ENCODE measurements at places on chromosomes 16 and 17.

DNA sequence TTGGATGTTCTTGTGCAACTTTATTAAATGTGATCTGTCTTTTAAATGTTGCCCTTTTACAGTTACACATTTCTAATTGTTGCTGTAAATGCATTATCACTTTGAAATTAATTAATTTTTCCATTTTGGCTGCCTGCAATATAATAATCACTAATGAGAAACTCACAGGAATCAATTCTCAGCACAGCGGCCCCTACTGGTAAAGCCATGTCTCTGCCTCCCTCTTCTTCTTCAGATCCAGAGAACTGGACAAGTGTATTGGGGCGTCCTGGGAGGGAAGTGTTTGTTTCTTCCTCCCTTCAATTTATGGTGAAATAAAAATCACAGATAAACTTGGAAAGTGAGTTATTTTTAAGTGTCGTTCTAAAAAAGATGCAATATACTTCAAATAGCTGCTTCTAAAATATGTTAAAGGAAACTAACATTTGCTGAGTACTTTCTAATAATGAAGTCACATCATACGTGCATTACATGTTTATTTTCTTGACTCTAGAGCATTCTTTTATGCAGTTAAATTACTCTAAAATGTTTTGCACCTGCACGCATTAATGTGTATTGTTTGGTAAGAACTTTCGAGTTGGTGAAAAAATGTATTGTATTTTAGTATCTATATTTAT, 338.0 kb downstream of the WWOX start:
- H3K27me3 ChIP-seq = no peaks in the 10 kb centered on the region
- no peak overlapping the region for H3K4me3 ChIP-seq
- H3K36me3 ChIP-seq = no peaks in the 10 kb centered on the region
- DNase-seq = no peak
- H3K27ac ChIP-seq = no peak overlapping the region

DNA sequence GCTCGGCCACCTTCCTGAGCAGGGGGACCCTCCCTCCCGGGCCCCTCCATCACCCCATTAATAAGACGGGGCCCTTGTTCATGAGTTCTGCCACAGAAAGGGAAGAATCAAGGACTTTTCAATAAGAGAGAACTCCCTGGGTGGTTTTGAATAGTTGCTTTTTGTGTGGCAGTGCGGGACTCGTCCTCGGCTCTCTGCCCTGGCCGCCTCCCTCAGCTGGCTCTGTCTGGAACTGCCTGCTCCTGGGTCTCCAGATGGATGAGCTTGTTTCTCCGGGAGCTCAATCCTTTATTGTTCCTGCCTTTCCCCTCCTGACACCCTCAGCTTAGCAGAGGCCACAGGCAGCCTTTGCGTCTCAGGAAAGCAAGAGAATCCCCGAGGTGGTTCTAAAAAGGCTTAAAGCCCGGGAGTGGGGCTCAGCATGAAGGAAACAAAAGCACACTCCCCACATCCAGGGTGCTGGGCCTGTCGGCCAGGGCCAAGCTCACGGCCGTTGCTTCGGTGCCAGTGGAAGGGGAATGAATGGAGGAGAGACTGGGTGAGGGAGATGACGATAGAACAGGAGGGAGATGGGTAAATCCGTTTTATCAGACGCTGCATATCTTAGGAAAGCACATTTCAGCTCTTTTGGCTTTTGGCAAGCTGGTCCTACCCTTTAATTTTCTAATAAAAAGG, 60.2 kb downstream of the RAI1 start:
- peak overlapping the region; percentile 77 for H3K27ac ChIP-seq

GRCh38 chr17:5555254-5555653, 29.1 kb downstream of the NLRP1 start:
- H3K4me3 ChIP-seq = no peak overlapping the region
- no peaks in the 10 kb centered on the region for H3K27me3 ChIP-seq
- H3K36me3 ChIP-seq = peaks cover 73% of the 10 kb centered on the region
- no peaks in the 10 kb centered on the region for H3K4me1 ChIP-seq

DNA sequence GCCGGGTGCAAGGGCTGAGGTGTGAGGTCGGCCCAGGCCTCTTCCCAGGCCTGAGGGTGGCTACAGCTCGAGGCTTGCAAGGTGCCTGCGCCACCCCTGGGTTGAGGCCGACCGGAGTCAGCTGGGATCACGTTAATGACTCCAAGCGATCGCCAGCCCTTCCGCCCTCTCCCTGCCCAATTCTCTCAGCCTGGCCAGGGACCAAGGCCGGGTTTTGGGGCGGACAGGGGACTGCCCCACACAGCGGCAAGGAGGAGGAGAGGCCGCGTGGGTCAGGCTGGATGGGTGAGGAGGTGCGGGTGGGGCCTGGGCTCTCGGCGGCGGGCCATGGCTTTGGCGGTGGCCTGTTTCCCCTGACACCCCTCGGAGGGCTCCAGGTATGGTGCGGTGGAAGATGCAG, 3.2 kb upstream of the WDR24 start:
- H3K27me3 ChIP-seq = no peaks in the 10 kb centered on the region
- H3K36me3 ChIP-seq = no peaks in the 10 kb centered on the region
- H3K27ac ChIP-seq = no peak overlapping the region
- no peak for DNase-seq

- no peaks in the 10 kb centered on the region for H3K36me3 ChIP-seq
- no peaks in the 10 kb centered on the region for H3K4me1 ChIP-seq
- no peak for DNase-seq
- H3K4me3 ChIP-seq = no peak overlapping the region
- H3K27ac ChIP-seq = no peak overlapping the region
Observed at GRCh38 chr16:86519649-86520316, 9.5 kb downstream of the FOXF1 start.

DNA sequence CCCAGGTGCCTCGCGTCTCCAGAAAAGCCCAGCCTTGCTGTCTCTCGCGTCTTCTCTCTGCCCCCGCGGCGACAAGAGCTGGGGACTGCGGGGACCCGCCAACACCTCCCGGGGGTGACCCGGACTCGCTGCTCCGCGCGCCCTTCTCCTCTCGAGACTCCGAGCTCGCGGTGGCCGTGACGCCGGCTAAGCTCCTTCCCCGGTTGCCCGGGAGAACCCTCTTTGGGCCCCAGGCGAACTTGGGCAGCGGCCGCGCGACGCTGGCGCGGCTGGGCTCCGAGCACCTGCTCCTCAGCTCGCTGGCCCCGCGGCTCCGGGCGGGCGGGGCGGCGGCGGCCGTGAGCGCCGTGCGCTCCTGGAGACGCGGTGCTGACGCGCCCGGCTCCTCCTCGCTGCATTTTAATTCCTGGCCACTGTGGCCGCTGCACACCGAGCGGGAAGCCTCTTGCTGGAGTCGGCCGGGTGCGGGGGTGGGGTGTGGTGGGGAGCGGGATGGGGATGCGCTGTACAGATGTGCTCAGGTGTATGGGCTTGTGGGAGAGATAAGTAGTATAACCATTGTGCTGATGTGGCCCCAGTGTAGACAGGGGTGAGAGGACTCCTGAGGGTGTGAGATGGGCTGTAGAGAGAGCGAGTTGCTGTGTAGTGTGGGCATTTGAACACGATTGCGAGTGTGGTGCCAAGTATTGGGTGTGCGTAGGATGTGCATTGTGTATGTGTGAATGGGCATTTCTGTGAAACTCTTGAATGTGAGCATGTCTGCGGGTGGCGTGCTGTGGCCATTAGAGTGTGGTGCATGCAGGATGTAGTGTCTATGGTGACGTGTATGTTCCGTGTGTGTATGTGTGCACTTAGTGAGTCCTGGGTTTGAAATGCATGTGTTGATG, at the start of gene ASIC2:
TSS of gene ASIC2 (minus strand) at position 315 of the 887 bp plus-strand sequence.
- peak; percentile 67 for DNase-seq
- peak within 1 kb of the TSS; percentile 41 for H3K4me3 ChIP-seq
- no peak within 1 kb of the TSS for H3K27ac ChIP-seq
- no peaks in the 10 kb centered on the region for H3K4me1 ChIP-seq
- no peaks in the 10 kb centered on the region for H3K36me3 ChIP-seq

DNA sequence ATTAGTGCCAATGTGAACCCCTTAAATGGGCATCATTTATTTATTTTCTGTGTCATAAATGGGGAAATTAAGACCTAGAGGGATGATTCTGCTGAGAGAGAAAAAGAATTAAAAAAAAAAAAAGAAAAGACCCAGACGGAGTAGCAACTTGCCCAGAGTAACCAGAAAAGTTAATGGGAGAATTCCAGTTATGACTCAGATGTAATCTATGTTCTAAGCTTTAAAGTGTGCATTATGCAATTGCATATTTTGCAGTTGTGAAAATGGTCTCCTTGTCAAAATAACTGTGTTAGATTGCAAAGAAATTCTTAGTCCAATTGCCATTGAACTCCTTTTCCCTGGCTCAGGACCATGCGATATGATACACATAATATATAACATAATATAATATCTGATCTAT, 38.6 kb upstream of the TBX2 start:
- no peaks in the 10 kb centered on the region for H3K36me3 ChIP-seq
- peak overlapping the region; percentile 53 for H3K27ac ChIP-seq
- H3K4me1 ChIP-seq = peaks cover 27% of the 10 kb centered on the region

GRCh38 chr16:1723450-1724147, 17.6 kb downstream of the MAPK8IP3 start:
- no peak overlapping the region for H3K4me3 ChIP-seq
- peaks cover 17% of the 10 kb centered on the region for H3K4me1 ChIP-seq
- no peak overlapping the region for H3K27ac ChIP-seq
- H3K27me3 ChIP-seq = no peaks in the 10 kb centered on the region

- no peaks in the 10 kb centered on the region for H3K4me1 ChIP-seq
- no peaks in the 10 kb centered on the region for H3K27me3 ChIP-seq
Observed at GRCh38 chr16:83238949-83239691, 568.7 kb upstream of the HSBP1 start.

GRCh38 chr17:4540224-4540651, 14.9 kb downstream of the MYBBP1A start:
- no peaks in the 10 kb centered on the region for H3K4me1 ChIP-seq
- H3K4me3 ChIP-seq = no peak overlapping the region
- peaks cover 53% of the 10 kb centered on the region for H3K36me3 ChIP-seq
- no peak overlapping the region for H3K27ac ChIP-seq
- H3K27me3 ChIP-seq = no peaks in the 10 kb centered on the region

- H3K4me1 ChIP-seq = no peaks in the 10 kb centered on the region
- H3K4me3 ChIP-seq = no peak overlapping the region
- no peak overlapping the region for H3K27ac ChIP-seq
- no peaks in the 10 kb centered on the region for H3K27me3 ChIP-seq
Observed at GRCh38 chr17:6981426-6981825, 14.4 kb upstream of the ALOX12 start.

GRCh38 chr16:27839419-27839818, 224.1 kb downstream of the GSG1L start:
- H3K4me1 ChIP-seq = no peaks in the 10 kb centered on the region
- H3K27ac ChIP-seq = no peak overlapping the region
- H3K27me3 ChIP-seq = peaks cover 14% of the 10 kb centered on the region
- no peaks in the 10 kb centered on the region for H3K36me3 ChIP-seq

DNA sequence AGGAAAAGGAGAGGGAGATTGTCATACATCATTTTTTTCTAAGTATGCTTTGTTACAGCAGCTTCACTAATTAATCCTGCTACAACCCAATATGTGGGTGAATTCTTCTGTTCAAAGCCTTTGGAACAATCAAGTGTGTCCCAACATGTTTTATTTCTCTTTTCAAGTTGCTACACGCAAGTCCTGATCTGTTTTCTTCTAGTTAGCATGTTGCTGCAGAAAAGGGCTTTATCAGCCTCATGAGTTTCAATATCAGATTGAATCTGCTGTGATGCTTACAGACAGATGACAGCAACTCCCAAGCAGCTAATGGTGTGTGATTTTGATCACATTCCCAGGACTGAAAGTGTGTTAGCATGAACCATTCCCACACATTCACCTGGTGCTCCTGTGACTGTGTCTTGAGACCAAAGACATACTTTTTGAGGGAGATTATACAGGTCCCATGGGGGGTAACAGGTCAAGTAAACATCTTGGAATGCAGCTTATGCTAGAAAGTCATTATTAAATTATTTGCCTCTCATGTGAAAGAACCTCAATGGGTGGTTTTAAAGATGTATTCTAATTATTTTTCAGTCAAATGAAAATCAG, 96.9 kb upstream of the KCNJ16 start:
- no peak for DNase-seq
- no peak overlapping the region for H3K27ac ChIP-seq
- H3K36me3 ChIP-seq = no peaks in the 10 kb centered on the region
- no peaks in the 10 kb centered on the region for H3K4me1 ChIP-seq
- no peak overlapping the region for H3K4me3 ChIP-seq
- no peaks in the 10 kb centered on the region for H3K27me3 ChIP-seq

DNA sequence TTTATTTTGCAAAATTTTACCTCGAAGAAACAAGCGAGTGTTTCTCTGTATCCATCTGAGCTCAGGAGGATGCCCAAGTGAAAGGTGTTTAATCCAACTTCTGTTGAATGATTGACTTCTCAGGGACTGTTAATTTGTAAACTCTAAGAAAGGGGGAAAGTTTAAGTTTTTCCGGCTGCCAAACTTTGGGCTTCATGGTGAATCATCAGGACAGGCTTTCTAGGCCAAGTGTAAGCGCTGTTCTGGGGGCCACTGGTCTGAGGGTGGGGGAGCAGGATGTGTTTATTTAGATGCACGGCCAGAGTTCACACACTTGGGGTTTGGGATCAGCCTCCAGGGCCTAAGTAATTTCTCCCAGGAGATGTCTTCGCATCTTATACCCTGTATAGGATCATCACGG, 110.4 kb downstream of the PITPNC1 start:
- H3K36me3 ChIP-seq = peaks cover 5% of the 10 kb centered on the region
- no peak overlapping the region for H3K27ac ChIP-seq
- no peaks in the 10 kb centered on the region for H3K27me3 ChIP-seq
- peaks cover 5% of the 10 kb centered on the region for H3K4me1 ChIP-seq
- no peak for DNase-seq

DNA sequence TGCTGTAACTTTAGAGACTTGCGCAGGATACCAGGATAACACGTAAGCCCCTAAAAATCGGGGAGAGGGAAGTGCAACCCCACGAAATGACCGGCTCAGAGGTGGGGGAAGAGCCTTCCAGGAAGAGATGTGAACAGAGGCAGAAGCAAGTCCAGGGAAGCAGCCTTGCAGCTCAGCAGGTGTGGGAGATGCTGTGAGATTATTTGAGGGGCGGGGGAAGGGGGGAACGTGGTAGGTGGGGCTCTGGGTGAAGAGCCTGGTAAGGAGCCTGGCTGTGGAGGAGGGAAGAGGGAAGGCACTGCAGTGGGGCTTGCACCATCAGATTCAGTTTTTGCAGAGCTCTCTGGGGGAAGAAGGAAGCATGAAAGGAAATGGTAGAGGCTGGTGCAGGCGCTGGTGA, 95.4 kb upstream of the CACNG5 start:
- no peak for DNase-seq
- H3K27me3 ChIP-seq = no peaks in the 10 kb centered on the region
- no peak overlapping the region for H3K4me3 ChIP-seq
- no peaks in the 10 kb centered on the region for H3K36me3 ChIP-seq
- H3K4me1 ChIP-seq = no peaks in the 10 kb centered on the region
- no peak overlapping the region for H3K27ac ChIP-seq

Measured in RWPE2 (cell line).